ENCODE measurements at places on chromosomes 16 and 17.

- no peak for DNase-seq
Observed at GRCh38 chr17:4965311-4965986, 2.2 kb downstream of the SPAG7 start.

DNA sequence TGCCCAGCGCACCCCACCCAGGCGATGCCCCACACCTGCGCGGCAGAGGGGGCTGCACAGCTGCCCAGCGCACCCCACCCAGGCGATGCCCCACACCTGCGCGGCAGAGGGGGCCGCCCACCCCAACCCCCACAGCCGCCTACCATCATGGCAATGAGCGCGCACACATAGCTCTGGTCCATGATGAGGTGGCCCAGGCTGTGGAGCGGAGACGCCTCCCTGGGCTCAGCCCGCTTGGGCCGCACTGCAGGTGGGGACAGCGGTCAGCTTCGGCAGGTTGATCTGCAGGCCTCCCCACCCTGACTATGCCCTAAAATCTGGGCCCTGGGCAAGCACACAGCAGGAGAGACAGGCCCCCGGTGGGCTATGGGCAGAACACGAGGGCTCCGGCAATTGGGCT is 30.2 kb downstream of the CTU2 start:
- no peak for DNase-seq

GRCh38 chr16:70772493-70772892 is 28.5 kb downstream of the VAC14 start:
- no peak for DNase-seq

DNA sequence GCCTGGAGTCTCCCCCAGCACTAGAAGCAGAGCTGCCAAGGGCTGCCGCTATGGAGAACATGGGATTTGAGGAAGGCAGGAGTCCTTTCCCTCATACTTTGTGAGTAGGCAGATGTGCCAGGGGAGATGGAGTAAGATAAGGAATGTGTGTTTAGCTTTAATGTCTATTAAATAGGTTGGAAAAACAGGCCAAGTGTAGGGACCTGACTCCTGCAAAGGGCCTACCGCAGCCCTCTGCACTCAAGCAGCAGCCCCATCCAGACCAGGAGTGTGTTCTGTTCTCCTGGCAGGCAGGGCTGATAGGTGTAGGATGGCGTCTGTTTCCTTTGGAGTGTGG is 1.8 kb upstream of the MIF4GD start:
- DNase-seq: no peak

GRCh38 chr17:68830313-68830712 is 124.9 kb downstream of the ABCA8 start:
- DNase-seq: no peak

GRCh38 chr17:38960402-38960801 is 6.8 kb downstream of the FBXO47 start:
- no peak for DNase-seq

- DNase-seq: peak; percentile 11
Observed at GRCh38 chr16:80803339-80804055, 901 bp downstream of the CDYL2 start.

DNA sequence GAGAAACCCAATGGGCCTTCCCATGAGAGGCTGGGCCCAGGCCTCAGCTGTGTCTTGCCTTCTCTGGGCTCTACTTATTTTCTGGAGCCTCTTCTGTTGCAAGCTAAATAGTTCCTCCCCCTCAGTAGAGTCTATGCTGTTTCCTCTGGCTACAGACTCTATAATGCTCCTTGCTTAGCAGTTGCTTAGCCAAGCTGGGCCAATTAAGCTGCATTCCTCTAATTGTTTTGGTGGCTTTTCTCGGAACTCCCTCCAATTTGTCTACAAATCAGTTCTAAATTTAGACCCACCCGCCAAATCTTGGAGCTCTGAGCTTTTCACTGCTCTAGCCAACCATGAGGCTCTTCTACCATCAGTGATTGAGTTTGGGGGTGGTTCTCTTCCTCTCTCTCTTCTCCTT is 302.7 kb upstream of the ASIC2 start:
- DNase-seq: no peak

GRCh38 chr17:59796138-59796537 is 88.7 kb downstream of the VMP1 start:
- DNase-seq: no peak

DNA sequence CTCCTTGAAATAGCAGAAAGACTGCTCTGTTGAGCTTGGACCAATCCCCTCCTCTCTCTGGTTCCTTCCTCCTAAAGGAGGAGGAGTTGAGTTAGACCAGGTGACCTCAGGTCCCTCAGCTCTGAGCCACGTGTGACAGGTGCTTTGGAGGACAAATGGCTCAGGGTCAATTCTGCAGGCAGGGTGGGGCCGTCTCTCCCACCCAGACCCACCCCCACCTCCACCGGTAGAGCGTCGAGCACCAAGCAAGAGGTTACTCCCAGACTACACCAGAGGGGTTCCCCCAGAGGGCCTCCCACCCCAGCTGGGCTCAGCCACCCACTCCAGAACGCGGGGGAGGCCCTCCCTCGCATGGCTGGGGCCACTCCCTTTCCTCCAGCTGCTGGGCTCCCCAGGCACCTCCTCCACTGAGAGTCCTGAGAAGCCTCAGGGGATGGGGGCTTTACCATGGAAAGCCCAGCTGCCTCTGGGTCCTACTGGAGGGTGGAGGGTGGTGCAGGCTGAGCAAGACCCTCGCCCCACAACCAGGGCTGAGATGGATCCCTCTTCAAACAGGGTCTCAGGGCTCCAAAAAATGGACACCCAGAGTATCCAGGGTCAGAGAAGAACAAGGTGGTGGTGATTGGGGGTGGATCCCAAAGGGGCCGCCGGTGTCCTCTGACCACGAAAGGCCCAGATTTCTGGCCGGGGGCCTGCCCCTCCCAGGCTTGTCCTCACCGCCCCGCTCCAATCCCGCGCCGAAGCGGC is 7.6 kb downstream of the MYO1C start:
- DNase-seq: no peak

DNA sequence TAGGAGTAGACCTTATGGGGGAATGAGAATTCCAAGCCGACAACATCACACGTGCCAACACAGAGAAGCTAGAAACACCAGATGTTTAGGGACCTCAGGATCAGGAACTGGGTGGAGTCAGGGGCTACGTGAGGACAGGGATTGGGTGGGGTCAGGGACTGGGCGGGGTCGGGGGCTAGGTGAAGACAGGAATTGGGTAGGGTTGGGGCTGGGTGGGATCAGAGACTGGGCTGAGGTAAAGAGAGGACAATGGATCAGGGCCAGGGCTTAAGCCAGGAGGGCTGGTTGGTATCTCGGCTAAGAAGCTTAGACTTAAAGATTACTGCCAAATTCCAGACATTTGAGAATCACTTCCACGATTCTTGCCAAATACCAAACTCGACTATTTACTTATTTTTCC is 11.6 kb downstream of the TEKT5 start:
- DNase-seq: no peak

- no peak for DNase-seq
Observed at GRCh38 chr16:51816929-51817328, 665.9 kb upstream of the SALL1 start.

DNA sequence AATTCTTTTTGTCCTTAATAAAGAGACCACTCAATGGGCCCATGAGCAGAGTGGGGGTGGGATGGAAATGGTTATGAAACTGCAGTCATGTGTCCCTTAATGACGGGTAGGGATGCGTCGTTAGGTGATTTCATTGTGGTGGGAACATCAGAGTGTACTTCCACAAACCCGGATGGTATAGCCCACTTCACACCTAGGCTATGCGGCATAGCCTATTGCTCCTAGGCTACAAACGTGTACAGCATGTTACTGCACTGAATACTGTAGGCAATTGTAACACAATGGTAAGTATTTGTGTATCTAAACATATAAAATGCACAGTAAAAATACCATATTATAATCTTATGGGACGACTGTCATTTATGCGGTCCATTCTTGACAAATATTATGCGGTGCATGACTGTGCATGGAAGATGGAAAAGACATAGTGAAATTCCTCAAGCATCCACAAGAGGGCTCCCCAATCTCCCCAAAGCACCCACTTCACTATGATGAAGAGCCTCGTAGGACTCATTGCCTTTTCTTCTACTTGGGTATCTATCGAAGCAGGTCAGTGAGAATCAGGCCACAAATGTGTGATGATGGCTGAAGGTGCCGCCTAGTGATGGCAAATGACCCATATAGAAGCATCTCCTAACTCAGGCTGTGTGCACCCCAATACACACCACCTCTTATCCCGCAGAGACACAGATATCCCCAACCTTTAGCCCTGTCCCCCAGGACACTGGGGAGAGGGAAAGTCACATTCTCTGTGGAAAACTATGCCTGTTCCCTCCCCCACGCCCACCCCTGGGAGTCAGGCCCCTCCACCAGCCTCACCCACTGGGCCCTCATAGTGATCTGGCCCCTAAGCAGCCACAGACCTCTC is 43.5 kb downstream of the TBX21 start:
- DNase-seq: no peak

- peak; percentile 47 for DNase-seq
Observed at GRCh38 chr16:4415538-4416199, 727 bp downstream of the CORO7 start.

- no peak for DNase-seq
Observed at GRCh38 chr17:6780001-6780400, 4.0 kb downstream of the FBXO39 start.

DNA sequence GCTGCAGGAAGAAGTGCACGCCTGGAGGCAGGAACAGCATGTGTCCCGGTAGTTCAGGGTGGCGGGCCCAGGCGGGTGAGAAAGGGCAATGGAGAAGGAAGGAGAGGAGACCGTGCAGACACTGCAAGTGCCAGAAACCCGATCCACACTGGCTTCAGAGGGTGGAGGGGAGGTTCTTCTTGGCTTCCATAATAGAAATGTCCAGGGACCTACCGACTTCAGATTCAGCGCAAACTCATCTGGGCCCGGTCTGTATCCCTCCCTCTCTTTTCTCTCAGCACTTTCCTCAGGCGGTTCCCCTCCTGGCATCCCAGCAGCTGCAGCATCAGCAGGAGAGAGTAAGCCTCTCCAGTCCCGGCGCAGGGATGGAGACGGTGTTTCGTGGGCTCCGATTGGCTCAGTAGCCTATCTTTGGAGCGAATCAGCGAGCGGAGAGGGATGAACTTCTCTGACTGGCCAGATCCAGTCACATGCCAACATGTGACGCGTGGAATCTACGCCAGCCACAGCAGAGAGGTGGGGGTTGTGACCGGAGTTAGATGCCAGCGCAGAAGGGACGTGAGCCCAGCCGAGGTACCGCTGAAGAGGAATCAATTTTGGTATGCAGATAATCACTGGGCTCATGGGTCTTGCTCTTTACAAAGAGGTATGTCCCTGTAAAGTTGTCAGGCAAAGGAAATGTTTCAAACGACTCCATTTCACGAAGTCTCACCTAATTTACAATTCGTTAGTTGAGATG is 1.9 kb upstream of the PRPSAP2 start:
- DNase-seq: peak; percentile 93

GRCh38 chr16:74094514-74094913 is 202.1 kb upstream of the PSMD7 start:
- DNase-seq: no peak

DNA sequence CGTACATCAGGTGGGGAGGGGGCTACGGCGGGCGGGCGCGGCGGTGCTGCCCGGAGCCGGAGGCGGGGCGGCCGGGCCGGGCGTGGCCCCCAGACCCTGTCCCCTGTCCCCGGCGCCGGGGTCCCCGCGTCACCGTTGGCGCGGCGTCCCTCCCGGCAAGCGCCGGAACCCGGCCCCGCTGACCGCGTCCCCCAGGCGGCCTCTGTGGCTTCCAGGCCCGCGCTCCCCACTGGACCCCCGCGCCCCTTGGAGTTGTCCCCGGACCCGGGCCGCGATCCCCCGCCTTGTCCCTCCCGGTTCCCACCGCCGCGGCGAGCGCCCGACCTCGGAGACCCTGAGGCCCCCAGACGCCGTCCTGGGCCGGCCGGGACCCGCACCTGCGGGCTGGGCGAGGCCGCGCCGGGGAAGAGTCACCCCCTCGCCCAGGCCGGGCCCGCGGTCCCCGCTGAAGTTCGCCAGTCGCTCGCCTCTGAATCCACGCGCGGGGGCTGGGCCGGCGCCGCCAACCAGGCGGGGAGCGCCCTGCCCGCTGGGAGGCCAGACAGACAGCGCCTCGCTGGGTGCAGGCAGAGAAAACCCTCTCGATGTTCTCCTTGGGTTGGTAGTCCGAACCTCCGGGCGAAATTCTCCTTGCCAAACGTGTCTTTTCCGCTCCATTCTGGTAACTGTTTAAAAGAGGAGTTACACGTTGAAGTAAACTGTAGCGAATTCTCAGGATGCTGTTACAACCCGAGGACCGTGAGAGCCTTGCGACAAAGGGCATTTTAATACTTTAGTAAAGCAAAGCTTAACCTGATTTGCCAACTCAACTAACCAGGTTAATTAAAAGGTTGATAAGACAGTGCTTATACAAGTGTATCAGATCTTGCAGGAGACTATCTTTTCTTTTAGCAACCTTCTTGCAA is 761 bp downstream of the GAN start:
- DNase-seq: peak; percentile 64

GRCh38 chr16:3058139-3059030 is 7.1 kb upstream of the IL32 start:
- peak; percentile 42 for DNase-seq

DNA sequence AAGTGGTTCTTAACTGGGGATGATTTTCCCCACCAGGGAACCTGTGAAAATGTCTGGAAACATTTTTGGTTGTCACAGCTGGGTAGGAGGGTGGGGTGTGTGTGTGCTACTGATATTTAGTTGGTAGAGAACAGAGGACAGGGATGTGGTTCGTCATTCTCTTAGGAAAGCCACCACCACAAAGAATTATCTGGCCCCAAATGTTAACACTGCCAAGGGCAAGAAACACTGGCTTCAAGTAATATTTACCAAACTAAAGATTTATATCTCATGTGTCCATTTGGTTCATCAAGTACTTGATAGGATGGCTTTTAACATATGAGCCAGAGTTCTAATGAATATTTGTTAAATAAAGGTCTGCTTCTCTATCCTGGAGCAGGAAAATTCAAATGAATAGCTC is 19.5 kb downstream of the MPHOSPH6 start:
- no peak for DNase-seq

- DNase-seq: peak; percentile 66
Observed at GRCh38 chr17:29622337-29623282, at the start of gene CORO6. Gene CORO6 (minus strand): TSS chr17:29622912. CDS start chr17:29621421, 1,491 bp downstream.

DNA sequence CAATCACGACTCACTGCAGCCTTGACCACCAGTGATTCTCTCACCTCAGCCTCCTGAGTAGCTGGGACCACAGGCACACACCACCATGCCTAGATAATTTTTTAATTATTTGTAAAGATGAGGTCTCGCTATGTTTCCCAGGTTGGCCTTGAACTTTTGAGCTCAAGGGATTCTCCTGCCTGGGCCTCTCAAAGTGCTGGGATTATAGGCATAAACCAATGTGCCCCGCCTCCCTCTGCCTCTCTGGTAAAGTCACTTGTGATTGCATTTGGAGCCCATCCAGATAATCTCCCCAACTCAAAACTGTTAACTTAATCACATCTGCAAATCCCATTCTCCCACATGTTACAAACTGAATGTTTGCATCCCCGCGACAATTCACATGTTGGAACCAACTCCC is 11.8 kb upstream of the PECAM1 start:
- no peak for DNase-seq

DNA sequence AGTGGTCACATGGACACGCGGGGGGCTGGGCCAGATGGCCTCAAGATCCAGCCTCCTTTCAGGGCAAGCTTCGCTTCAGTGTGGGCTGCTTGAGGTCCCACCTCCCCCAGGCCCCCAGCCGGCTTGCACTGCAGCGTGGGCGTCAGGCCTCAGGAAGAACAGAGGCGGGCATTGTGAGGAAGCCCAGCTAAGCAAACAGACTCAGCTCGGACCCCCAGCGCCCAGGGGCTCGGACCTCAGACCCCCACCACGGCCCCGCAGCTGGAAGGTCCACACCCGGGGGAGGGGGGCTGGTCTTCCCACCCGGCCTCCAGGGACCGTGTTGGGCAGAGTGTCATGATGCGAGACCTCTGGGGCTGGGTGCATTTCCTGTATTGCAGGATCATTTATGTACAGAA is 24.7 kb upstream of the ZNF469 start:
- DNase-seq: peak; percentile 8

GRCh38 chr17:58413684-58414083 is 3.6 kb downstream of the RNF43 start:
- DNase-seq: no peak
